Activated CD4-positive, alpha-beta memory T cell treated with anti-CD3 and anti-CD28 coated beads, Interleukin-2, amount 10 ng/mL, durations not matched to agents 7 days and 5 days (primary cell): ENCODE measurements at places on chromosomes 1 and 21. TPM values are rescaled to one million over a fixed set of nuclear protein-coding genes. Genes with fewer than 3 reads are reported as not detected.

DNA sequence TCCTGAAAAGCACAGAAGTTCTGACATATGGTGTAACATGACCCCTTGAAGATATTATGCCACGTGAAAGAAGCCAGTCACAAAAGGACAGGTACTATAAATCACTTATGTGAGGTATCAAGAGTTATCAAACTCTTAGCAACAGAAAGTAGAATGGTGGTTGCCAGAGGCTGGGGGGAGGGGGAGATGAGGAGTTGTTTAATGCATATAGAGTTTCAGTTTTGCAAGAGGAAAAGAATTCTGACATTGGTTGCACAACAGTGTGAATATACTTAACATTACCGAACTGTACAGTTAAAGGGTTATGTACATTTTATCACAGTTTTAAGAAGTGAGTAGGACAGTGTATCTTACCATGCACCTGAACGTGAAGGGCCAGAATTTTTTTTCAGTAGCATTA, 80.0 kb downstream of the USP25 start:
- H3K27me3 ChIP-seq: no peaks in the 10 kb centered on the region
- peaks cover 66% of the 10 kb centered on the region for H3K36me3 ChIP-seq
- DNase-seq: no peak
- H3K4me3 ChIP-seq: no peak overlapping the region
- H3K4me1 ChIP-seq: no peaks in the 10 kb centered on the region
- H3K27ac ChIP-seq: no peak overlapping the region

DNA sequence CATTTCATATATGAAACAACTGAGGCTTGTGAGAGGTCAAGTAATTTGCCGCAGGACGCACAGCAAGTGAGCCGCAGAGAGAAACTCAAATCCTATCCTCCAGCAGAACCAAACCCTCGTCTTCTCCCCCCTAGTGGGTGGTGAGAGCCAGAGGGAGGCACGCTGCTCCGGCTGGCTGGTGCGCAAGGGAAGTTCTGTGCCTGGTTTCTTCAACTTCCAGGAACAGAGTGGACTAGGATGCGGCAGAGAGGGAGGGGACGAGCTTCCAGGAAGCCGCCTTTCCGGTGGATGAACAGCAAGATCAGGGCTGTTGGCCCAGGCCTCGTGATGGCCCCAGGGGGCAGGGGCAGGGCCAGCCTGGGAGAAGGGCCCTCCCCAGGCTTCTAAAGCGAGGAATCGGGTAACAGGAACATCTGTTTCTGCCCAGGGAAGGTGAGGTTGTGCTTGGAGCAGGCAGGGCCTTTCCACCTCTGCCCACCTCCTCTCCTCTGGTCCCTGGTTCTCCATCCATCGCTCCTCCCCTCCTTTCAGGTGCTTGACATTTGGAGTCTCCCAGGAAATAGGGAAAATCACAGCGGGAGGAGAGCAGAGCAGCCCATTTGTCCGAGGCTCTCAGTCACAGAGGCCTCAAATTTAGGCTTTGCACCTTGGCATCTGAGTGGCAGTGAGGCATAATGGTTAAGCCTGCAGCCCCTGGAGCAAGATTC, 16.8 kb upstream of the PDIK1L start:
- H3K36me3 ChIP-seq: no peaks in the 10 kb centered on the region
- H3K27me3 ChIP-seq: peaks cover 46% of the 10 kb centered on the region
- H3K27ac ChIP-seq: no peak overlapping the region
- peaks cover 17% of the 10 kb centered on the region for H3K4me1 ChIP-seq
- DNase-seq: no peak

DNA sequence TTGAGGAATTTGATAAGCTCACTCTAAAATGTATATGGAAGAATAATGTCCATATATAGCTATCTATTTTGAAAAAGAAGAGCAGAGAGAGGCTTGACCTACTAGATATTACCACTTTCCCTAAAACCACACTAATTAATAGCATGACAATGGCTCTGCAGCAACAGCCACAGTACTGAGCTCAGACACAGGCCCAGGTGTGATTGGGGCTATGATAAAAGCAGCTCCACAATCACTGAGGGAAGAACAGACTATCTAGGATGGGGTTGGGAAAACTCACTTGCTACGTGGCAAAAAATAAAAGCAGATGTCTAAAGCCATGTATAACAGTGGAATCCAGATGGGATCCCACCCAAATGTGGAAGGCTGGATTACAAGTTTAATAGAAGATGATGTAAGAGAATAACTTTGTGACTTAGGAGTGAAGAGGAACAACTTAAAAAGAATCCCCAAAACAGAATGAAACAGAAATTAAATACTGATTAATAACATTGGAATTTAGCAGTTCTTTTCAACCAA, 80.8 kb upstream of the RAB4A start:
- H3K36me3 ChIP-seq: no peaks in the 10 kb centered on the region
- H3K4me1 ChIP-seq: peaks cover 31% of the 10 kb centered on the region
- no peak overlapping the region for H3K4me3 ChIP-seq
- H3K27me3 ChIP-seq: peaks cover 20% of the 10 kb centered on the region

DNA sequence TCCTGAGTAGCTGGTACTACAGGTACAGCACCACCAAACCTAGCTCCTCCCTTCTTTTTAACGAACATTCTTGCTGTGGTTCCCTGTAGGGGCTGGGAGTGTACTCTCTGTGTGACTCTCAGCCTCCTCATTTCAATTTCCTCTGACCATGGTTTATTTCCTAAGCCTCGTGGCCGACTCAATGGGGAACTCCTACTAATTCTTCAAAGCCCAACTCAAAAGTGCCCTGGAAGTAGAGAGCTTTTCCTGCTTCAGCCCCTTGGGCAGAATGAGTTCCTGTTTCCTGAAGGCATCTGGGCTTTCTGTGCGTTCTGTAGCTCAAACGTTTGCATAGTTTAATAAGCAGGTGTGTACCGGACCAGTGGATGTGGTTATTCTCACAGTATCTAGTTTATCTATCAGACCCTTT, 70.9 kb upstream of the ACOT11 start:
- no peaks in the 10 kb centered on the region for H3K36me3 ChIP-seq
- no peak overlapping the region for H3K4me3 ChIP-seq
- H3K4me1 ChIP-seq: peaks cover 72% of the 10 kb centered on the region
- no peak for DNase-seq
- H3K27ac ChIP-seq: peak overlapping the region; percentile 59

DNA sequence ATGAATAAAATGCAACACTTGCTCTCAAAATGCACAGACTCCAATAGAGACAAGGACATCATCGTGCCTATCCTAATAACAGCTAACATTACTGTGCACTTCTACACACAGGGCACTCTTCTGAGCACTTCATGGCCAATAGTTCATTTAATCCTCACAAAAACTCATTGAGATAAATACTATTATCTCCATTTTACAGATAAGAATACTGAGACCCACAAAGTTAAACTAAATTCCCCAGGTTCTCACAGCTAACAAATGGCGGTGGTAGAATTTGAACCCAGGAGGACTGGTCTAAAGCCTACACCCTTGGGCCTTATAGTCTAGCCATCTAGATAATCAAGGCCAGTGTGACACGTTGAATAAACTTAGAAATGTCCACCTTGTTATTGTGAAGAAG, 328.6 kb downstream of the RRAGC start:
- H3K27me3 ChIP-seq: peaks cover 4% of the 10 kb centered on the region
- peaks cover 22% of the 10 kb centered on the region for H3K4me1 ChIP-seq
- H3K4me3 ChIP-seq: no peak overlapping the region
- no peak overlapping the region for H3K27ac ChIP-seq

DNA sequence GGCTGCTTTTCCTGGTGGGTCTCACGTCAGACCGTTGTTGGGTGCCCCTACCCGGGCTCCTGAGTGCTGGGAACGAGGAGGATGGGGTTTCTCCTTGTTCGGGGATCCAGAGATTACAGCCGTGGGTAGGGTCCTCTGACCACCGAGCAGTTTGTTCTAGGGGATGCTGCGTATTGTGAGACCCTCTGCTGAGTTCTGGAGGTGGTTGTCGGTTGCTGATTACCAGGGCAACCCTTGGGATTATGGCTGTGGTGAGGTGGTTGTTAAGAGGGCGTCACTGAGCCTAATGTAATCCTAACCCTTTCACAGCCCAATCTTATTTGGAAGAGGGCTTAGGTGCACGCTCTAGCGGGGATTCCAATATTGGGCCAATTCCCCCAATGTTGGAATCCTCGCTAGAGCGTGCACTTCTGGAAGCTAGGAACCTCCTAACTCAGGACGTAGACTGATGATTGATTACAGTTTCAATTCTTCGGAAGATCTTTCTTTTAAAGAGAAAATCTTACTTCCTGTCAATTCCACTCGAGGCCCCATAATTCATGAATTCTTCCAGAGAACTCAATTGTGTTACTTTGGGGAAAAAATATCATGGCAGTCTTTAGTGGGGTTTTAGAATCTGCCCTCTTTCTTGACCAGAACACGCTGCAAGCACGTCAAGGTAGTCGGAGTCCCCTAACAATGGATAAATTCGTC, 483 bp downstream of the TCEANC2 start:
- H3K4me3 ChIP-seq: no peak overlapping the region
- peaks cover 38% of the 10 kb centered on the region for H3K4me1 ChIP-seq
- no peaks in the 10 kb centered on the region for H3K27me3 ChIP-seq
- H3K36me3 ChIP-seq: peaks cover 24% of the 10 kb centered on the region

GRCh38 chr1:27527223-27527889, 37.4 kb upstream of the WASF2 start:
- peaks cover 60% of the 10 kb centered on the region for H3K4me1 ChIP-seq
- H3K36me3 ChIP-seq: peaks cover 2% of the 10 kb centered on the region
- H3K27ac ChIP-seq: no peak overlapping the region

S100A10 gene
- 631 TPM for total RNA-seq

PRCC gene
- 74.1 TPM for total RNA-seq

ILDR2 gene
- 9.8 TPM for total RNA-seq

AMY1C gene
- not detected for total RNA-seq

GSTM5 gene
- not detected for total RNA-seq
